Melanocyte of skin (primary cell): ENCODE measurements at places on chromosomes 13 and 19. TPM values are rescaled to one million over a fixed set of nuclear protein-coding genes. Genes with fewer than 3 reads are reported as not detected.

Gene RUBCNL
- total RNA-seq, result under 0.01 TPM in 1 of 2 replicates, not detected in the other

Gene CRLF1
- total RNA-seq, result under 0.01 and 0.36 TPM in 2 replicates

Gene WDR88
- not detected in 2 replicates for total RNA-seq

Gene SLC7A9
- total RNA-seq, result not detected in 2 replicates

Gene LMTK3
- under 0.01 TPM in 1 of 2 replicates, not detected in the other for total RNA-seq

Gene MCEMP1
- total RNA-seq, result not detected in 2 replicates

Gene RABAC1
- 70.2 and 108 TPM in 2 replicates for total RNA-seq

Gene S1PR4
- 0.36 TPM in 1 of 2 replicates, not detected in the other for total RNA-seq

Gene CEACAM21
- not detected in 2 replicates for total RNA-seq

Gene SOX1
- 1.1 and 1.7 TPM in 2 replicates for total RNA-seq

Gene SRRM5
- total RNA-seq, result not detected in 2 replicates

Gene CLDND2
- not detected in 2 replicates for total RNA-seq

Gene CATSPERD
- not detected in 2 replicates for total RNA-seq

Gene KLK6
- total RNA-seq, result not detected in 2 replicates

Gene PTPRS
- total RNA-seq, result 126 and 184 TPM in 2 replicates

Gene PLIN4
- under 0.01 TPM in 1 of 2 replicates, not detected in the other for total RNA-seq

Gene RGL3
- total RNA-seq, result 1.1 and 2.4 TPM in 2 replicates

Gene ZNF763
- total RNA-seq, result 0.33 and 0.77 TPM in 2 replicates

Gene NLRP9
- total RNA-seq, result not detected in 2 replicates

Gene RASAL3
- total RNA-seq, result not detected in 2 replicates

Gene ASF1B
- 8.0 and 12.4 TPM in 2 replicates for total RNA-seq

Gene HIPK4
- total RNA-seq, result 0.36 TPM in 1 of 2 replicates, not detected in the other

Gene ZNF329
- 8.3 and 13.4 TPM in 2 replicates for total RNA-seq

Gene CACNG7
- total RNA-seq, result not detected in 2 replicates

Gene TRMT1
- total RNA-seq, result 33.8 and 35.0 TPM in 2 replicates

Gene TRPC4
- not detected in 2 replicates for total RNA-seq

Gene KLK2
- total RNA-seq, result not detected in 2 replicates

Gene ATXN8OS
- not detected in 2 replicates for total RNA-seq

Gene HAUS8
- 2.8 and 2.9 TPM in 2 replicates for total RNA-seq

Gene TMPRSS9
- not detected in 2 replicates for total RNA-seq

Gene DCT
- total RNA-seq, result 791 and 2,161 TPM in 2 replicates

Gene DNAAF3
- 1.9 and 2.7 TPM in 2 replicates for total RNA-seq

Gene ZNF112
- 6.0 and 9.1 TPM in 2 replicates for total RNA-seq

Gene IFNL1
- not detected in 2 replicates for total RNA-seq

Gene U2AF2
- 129 and 141 TPM in 2 replicates for total RNA-seq

Gene KLK10
- not detected in 2 replicates for total RNA-seq

Gene IGFL2
- not detected in 2 replicates for total RNA-seq

Gene FGF22
- not detected in 2 replicates for total RNA-seq

Gene FLT1
- total RNA-seq, result 0.15 TPM in 1 of 2 replicates, not detected in the other

Gene SIGLEC8
- total RNA-seq, result not detected in 2 replicates

Gene ONECUT3
- not detected in 2 replicates for total RNA-seq

Gene URAD
- total RNA-seq, result not detected in 2 replicates

Gene EDNRB
- 437 and 666 TPM in 2 replicates for total RNA-seq

Gene CABP5
- not detected in 2 replicates for total RNA-seq

Gene KIRREL2
- under 0.01 and 0.34 TPM in 2 replicates for total RNA-seq

Gene CEACAM7
- total RNA-seq, result not detected in 2 replicates

Gene CCDC70
- total RNA-seq, result not detected in 2 replicates

Gene ZNF816
- total RNA-seq, result 9.1 and 10.3 TPM in 2 replicates
